Naive thymus-derived CD8-positive, alpha-beta T cell (primary cell): ENCODE measurements at places on chromosomes 11 and 22. TPM values are rescaled to one million over a fixed set of nuclear protein-coding genes. Genes with fewer than 3 reads are reported as not detected.
A peak's percentile ranks its signal among the peaks of the same experiment; 100 is the strongest.

DNA sequence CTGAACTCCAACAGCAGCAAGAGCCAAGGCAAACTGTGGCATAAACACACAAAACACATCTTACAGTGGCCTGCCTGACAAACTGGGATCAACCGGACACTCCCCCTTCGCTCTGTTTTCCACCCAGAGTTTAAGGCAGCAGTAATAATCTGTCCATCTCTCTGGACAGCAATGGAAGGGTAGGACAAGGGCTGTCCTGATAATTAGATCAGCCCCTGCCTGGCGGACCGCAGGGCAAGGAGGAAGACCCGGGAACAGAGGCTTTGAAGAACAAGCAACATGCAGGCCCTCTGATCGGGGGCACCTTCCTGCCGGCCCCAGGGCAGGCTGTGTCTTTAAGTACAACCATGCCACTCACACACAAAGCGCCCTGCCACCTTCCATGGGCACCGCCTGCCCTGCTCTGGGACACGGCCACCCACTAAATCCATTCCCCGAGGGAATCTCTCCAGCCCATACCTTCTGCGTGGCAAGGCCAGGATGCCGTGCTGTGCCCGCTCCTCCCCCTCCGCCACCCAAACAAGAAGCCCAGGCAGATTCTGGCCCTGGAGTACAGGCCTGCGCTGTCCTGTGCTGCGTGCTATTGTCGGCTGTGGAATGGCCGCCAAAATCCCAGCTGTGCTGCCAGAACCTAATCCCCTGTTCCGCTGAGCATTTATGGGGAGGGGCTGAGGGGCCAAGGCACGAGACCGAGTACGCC is 38.8 kb downstream of the NUMA1 start:
- DNase-seq, result peak; percentile 44
- H3K36me3 ChIP-seq, result no peaks in the 10 kb centered on the region
- no peak overlapping the region for H3K27ac ChIP-seq
- H3K27me3 ChIP-seq, result no peaks in the 10 kb centered on the region

- DNase-seq, result no peak
- H3K27me3 ChIP-seq, result peaks cover 4% of the 10 kb centered on the region
- no peaks in the 10 kb centered on the region for H3K36me3 ChIP-seq
- H3K4me1 ChIP-seq, result no peaks in the 10 kb centered on the region
These were observed 11.1 kb upstream of the OOSP2 start for GRCh38 chr11:60029015-60029632.

DNA sequence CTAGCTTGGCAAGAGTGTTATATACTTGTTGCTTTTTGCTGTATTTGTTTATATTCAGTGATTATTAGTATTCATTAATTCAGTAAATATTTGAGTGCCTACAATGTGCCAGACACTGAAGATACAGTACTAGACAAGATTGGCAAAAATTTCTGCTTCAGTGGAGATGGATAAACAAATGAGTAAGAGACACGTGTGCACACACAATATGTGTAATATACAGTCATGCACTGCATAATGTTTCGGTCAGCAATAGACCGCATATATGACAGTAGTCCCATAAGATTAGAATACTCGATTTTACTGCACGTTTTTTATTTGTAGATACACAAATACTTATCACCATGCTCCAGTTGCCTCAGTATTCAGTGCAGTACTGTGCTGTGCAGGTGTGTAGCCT is 104.9 kb upstream of the GAL start:
- no peak overlapping the region for H3K4me3 ChIP-seq
- no peak for DNase-seq
- H3K27ac ChIP-seq, result no peak overlapping the region
- peaks cover 10% of the 10 kb centered on the region for H3K4me1 ChIP-seq

DNA sequence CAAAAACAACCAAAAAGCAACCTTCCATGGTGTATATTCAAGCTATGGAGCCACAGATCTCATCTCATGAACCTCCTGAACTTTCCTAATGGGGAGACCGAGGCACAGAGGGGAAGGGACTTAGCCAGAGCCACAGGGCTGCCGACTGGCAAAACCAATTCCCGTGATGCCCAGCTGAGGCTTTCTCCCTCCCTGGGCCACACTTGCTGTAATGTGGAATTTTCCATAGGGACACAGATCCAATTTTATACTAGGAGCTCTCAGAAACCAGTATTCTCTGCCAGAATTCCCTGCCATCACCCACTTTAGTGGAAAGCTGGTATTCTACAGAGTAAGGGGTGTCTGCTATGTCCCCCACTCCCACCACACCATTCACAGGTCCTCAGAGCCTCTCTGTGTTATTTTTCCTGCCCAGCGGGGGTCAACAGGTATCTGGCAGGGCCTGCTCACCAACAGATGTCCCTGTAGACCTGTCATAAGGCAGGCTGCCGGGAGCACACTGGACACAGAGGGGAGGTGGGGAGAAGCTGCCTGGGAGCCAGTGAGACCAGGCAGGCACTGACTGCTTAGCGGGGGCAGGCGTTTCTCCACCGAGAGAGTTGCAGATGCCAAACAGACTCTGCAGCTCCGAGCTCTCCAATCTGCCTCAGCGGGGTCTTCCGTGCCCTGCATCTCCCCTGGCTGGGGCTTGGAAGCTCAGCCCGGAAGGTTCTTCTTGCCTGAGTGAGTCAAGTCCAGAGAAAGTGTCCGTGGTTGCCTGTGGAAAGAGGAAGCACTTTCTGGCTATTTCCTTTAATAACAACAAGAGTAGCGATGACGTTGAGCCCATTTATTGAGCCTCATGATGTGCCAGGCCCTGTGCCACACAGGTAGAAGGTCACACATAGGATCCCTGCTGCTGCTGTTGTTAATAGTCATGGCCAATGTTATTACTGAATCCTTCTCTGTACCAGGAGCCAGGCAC is 26.3 kb downstream of the RPS6KA4 start:
- no peaks in the 10 kb centered on the region for H3K36me3 ChIP-seq
- no peak overlapping the region for H3K27ac ChIP-seq
- no peak for DNase-seq

GRCh38 chr22:46964773-46965550 is 202.5 kb downstream of the TBC1D22A start:
- no peak overlapping the region for H3K4me3 ChIP-seq
- no peaks in the 10 kb centered on the region for H3K27me3 ChIP-seq
- H3K4me1 ChIP-seq, result peaks cover 60% of the 10 kb centered on the region
- no peak for DNase-seq

GRCh38 chr11:5564259-5565019 is 16.1 kb upstream of the OR52H1 start:
- no peak for DNase-seq
- no peak overlapping the region for H3K27ac ChIP-seq
- no peaks in the 10 kb centered on the region for H3K36me3 ChIP-seq
- no peak overlapping the region for H3K4me3 ChIP-seq
- peaks cover 1% of the 10 kb centered on the region for H3K27me3 ChIP-seq

DNA sequence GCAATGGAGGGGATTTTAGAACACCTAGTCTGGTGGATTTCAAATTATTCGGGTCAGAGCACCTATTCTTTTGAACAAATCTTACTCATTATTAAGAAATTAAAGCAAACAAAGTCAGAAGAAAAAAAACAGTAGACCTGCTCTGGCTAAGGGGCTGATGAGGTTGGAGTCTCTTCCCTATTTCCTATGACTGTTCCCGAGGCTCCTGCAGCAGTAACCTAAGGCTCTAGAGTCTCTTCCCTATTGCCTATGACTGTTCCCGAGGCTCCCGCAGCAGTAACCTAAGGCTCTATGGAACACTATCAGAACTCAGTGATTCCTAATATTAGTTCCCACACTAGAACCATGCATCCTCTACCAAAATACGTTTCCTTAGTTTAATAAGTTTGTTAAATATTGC is 607.9 kb downstream of the NTM start:
- H3K36me3 ChIP-seq, result no peaks in the 10 kb centered on the region
- no peak overlapping the region for H3K27ac ChIP-seq
- no peaks in the 10 kb centered on the region for H3K4me1 ChIP-seq
- H3K4me3 ChIP-seq, result no peak overlapping the region
- H3K27me3 ChIP-seq, result no peaks in the 10 kb centered on the region

DNA sequence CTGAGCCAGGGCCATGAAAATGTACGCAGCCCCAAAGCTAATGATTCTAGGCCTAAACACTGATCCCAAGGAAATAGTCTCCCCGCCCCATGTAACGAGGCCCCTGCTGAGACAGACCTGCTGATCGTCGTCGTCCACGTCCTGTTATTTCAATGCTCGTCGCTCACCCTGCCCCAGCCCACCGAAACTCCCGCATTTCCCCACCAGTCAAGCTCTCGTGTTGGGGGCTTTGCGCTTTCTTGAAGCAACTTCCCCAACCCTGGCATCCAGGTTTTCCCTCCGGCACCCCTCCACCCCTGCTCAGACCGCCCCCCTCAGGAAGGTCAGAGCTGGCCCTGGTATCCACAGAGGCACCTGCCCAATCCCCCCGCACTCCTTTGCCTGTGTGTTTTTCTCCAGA is 58.8 kb upstream of the LINC01488 start:
- no peaks in the 10 kb centered on the region for H3K36me3 ChIP-seq
- DNase-seq, result no peak
- H3K4me1 ChIP-seq, result peaks cover 14% of the 10 kb centered on the region
- H3K27me3 ChIP-seq, result peaks cover 1% of the 10 kb centered on the region
- H3K4me3 ChIP-seq, result no peak overlapping the region

DNA sequence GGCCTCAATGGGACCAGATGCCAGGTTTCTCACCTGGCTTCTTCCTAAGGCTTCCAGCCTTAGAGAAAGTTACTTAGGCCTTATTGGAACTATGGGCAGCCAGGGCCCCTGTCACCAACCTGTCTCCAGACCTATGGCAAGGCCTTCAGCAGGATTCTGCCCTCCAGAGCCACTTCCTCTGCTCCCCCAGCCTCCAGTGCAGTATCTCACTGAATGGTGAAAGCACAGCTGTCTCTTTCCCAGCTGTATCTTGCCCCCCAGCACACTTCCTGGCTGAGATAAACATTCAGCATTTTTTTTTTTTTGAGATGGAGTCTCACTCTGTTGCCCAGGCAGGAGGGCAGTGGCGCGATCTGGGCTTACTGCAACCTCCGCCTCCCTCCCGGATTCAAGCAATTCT is 1.5 kb downstream of the SLC2A11 start:
- DNase-seq, result no peak
- H3K27ac ChIP-seq, result peak overlapping the region; percentile 81
- no peaks in the 10 kb centered on the region for H3K27me3 ChIP-seq
- H3K4me1 ChIP-seq, result peaks cover 22% of the 10 kb centered on the region

The HIPK3 gene
- polyA plus RNA-seq, result 29.9 TPM

DNA sequence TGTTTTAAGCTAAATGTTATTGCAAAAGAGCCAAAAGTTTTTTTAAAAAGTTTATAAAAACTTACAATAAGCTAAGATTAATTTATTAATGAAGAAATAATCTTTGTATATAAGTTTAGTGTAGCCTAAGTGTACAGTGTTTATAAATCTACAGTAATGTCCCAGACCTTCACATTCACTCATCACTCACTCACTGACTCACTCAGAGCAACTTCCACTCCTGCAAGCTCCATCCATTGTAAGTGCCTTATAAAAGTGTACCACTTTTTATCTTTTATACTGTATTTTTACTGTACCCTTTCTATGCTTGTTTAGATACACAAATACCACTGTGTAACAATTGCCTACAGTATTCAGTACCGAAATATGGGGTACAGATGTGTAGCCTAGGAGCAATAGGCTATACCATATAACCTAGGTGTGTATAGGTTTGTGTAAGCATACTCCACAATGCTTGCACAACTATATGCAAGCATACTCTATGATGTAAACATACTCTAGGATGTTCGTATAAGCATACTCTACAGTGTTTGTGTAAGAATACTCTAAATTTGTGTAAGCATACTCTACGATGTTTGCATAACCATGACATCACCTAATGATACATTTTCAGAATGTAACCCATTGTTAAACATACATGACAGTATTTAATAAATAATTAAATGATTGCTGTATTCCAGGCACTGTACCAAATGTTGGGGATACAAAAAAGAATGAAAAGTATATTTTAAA is 953.0 kb downstream of the KCNA4 start:
- no peaks in the 10 kb centered on the region for H3K36me3 ChIP-seq
- no peak for DNase-seq
- H3K4me3 ChIP-seq, result no peak overlapping the region
- no peaks in the 10 kb centered on the region for H3K27me3 ChIP-seq
- H3K27ac ChIP-seq, result no peak overlapping the region

The RIMBP3B gene
- 0.16 TPM for polyA plus RNA-seq

- no peak for DNase-seq
- H3K27ac ChIP-seq, result no peak overlapping the region
- no peak overlapping the region for H3K4me3 ChIP-seq
- H3K27me3 ChIP-seq, result no peaks in the 10 kb centered on the region
These were observed 39.4 kb downstream of the ZBTB16 start for GRCh38 chr11:114098927-114099326.

DNA sequence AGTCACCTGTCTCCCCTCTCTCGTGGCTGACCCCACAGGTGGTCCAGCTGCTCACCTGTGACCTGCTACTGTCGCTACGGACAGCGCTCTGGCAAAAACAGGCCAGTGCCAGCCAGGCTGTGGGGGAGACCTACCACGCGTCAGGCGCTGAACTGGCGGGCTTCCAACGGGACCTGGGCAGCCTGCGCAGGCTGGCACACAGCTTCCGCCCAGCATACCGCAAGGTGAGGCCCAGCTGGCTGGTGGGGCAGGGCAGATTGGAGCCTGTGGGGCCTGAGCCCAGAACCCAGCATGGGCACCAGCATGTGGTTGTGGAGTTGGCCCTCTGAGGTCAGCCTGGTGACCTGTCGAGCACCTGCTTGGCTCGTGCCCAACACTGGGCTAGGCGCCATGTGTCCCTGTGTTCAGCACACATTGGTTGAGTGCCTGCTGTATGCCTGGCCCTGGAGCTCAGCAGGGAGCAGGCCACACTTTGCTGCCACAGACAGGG is 11.9 kb downstream of the SHISA8 start:
- H3K27ac ChIP-seq, result no peak overlapping the region
- no peaks in the 10 kb centered on the region for H3K36me3 ChIP-seq
- no peak overlapping the region for H3K4me3 ChIP-seq
- no peak for DNase-seq
- no peaks in the 10 kb centered on the region for H3K27me3 ChIP-seq
- no peaks in the 10 kb centered on the region for H3K4me1 ChIP-seq

DNA sequence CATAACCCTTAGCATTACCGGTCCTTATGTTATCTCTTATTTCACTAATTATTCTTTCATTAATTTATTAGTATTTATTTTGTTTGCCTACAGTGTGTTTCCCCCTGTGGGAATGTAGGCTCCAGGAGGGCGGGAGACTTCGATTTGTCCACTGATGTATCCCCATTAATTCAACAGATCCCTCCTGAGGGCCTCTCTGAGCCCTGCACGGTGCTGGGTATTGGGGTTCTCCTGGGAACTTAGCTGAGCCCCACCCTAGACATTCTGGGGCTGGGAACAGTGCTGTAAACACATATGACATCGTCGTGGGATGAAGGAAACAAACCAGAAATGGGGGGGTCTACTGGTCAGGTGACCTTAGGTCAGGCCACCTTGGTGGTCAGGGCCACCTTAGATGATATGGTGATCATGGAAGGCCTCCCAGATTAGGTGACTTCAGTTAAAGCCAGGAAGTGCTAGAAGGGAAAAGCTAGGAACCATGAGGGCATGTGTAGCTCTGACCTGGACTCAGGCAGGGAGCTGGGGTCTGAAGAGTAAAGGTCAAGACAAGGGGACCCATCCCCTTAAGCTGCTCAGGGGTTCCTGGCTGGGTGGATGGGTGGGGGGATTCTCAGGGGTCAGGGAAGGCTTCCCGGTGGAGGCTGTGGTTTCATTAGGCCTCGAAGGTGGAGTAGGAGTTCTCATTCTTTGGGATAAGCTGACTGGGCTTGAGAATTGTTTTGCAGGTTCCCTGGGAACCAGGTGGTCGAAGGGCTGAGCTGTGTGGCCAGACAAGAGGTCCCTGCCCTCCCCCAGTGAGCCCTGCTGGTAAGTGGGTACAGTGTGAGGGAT is 1.0 kb downstream of the PHETA2 start:
- H3K4me3 ChIP-seq, result peak overlapping the region; percentile 72
- no peak for DNase-seq
- no peaks in the 10 kb centered on the region for H3K36me3 ChIP-seq
- no peaks in the 10 kb centered on the region for H3K27me3 ChIP-seq
- peaks cover 58% of the 10 kb centered on the region for H3K4me1 ChIP-seq
